ENCODE measurements at places on chromosomes 6 and 20.

DNA sequence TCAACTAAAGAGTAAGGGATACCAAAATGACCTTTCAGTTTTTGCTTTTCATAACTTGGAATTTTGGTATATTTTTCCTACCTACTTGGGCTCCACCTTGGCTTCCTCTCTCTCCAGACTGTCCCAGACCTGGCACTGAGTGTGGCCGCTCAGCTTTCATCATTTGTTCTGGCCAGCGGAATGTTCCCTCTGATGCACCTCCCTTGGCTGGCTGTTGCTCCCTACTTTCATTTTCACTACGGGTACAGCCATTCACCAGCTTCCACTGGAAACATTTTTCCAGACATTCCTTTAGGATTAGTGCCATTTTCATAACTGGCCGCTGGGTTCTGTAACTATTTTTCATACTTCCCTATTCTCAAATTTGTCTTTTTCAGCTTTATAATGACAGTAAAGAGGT is 487.4 kb downstream of the TENT5A start:
- peak; percentile 47 for DNase-seq

GRCh38 chr6:142883011-142883410 is 62.0 kb downstream of the HIVEP2 start:
- DNase-seq: no peak

- no peak for DNase-seq
Observed at GRCh38 chr6:152170313-152170701, 362.8 kb downstream of the ESR1 start.

DNA sequence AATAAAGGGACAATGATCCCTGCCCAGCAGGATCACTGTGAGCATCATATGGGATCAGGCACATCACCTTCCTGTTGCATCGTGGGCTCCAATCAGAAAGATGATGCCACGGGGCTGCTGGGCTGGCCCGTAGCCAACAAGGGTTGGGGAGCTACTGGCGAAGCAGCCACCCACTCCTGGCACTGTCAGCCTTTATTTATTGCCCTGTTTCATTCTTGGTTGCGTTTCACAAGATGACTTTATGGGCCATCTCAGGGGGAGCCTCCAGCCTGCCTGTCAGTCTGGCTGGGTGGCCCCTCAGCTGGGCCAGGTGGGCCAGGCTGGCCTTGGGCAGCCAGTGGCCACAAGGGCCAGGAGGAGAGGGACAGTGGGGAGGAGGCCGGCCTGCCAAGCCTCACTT is 17.3 kb downstream of the VSTM2L start:
- DNase-seq: no peak

- no peak for DNase-seq
Observed at GRCh38 chr6:33696548-33697518, 14.7 kb downstream of the UQCC2 start.

GRCh38 chr6:74578339-74578738 is 627.5 kb downstream of the COL12A1 start:
- no peak for DNase-seq

- DNase-seq: peak; percentile 45
Observed at GRCh38 chr20:59402681-59403080, 102.3 kb downstream of the EDN3 start.

GRCh38 chr20:51492167-51493092 is 50.1 kb downstream of the NFATC2 start:
- DNase-seq: no peak

DNA sequence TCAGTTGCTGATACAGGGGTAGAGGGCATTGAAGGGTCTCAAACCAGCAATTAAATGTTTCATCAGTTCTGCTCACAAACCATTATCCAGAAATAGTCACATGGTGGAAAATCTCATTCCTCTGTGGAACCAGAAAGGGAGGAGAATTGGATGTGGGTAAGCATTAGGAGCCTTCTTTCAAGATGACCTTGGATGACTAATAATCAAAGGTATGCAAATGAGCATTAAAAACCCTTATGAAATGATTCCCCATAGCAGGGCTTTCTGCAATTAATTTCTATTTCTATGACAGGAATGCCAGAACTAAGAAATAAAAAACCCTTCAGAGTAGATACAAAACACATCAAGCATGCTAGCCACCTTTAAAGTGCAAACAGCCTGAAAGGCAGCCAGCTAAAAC is 37.4 kb upstream of the HCRTR2 start:
- DNase-seq: no peak

GRCh38 chr6:30494291-30494861 is 5.1 kb downstream of the HLA-E start:
- no peak for DNase-seq

DNA sequence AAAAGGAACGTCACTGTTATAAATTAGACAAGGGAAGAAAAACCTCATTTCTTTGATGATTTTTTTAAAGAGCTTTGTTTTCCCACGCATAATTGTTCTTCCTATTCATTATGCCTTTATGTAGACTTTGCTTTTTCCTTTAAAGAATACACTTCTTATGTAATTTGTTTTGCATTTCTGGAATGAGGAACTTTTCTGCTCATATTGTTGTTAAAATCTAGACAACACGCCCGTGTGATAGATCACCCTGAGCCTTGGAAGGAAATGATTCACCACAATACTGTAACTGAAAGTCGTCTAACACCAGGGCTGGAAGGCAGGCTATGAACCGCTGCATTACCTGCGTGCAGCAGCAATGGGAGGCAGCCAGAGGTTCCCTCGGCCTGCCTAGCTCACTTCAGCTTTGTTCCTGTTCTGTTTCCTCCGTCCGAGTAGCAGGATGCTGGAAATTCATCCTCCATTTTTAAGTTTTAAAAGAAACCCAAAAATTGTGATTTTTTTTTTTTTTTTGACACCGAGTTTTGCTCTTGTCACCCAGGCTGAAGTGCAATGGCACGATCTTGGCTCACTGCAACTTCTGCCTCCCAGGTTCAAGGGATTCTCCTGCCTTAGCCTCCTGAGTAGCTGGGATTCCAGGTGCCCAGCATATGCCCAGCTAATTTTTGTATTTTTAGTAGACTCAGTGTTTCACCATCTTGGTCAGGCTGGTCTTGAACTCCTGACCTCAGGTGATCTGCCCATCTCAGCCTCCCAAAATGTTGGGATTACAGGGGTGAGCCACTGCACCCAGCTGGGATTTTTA is 49.6 kb upstream of the ZNF217 start:
- peak; percentile 84 for DNase-seq

DNA sequence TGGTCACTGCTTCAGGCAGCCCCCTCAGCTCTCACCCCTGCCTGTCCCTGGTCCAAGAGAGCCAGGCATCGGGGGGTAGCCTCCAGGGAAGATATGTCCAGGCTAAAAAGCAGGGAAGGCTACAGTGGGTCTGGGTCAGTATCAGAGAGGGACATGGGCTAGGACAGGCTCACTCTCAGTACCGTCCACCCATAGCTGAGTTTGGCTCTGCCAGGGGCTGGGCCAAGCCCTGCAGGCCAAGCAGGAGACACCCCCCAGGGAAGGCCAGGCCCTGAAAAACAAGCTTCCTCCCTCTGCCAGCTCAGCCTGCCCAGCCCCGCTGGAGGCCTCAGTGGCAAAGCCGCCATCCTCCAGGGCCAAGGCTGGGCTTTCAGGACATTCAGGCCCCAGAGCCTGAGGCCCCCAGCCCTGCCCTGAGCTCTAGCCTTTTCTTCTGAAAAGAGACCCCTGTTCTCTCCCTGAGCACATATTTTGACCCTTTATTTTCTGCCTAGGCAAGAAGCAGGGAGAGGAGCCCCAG is 28.6 kb upstream of the TGM2 start:
- no peak for DNase-seq

DNA sequence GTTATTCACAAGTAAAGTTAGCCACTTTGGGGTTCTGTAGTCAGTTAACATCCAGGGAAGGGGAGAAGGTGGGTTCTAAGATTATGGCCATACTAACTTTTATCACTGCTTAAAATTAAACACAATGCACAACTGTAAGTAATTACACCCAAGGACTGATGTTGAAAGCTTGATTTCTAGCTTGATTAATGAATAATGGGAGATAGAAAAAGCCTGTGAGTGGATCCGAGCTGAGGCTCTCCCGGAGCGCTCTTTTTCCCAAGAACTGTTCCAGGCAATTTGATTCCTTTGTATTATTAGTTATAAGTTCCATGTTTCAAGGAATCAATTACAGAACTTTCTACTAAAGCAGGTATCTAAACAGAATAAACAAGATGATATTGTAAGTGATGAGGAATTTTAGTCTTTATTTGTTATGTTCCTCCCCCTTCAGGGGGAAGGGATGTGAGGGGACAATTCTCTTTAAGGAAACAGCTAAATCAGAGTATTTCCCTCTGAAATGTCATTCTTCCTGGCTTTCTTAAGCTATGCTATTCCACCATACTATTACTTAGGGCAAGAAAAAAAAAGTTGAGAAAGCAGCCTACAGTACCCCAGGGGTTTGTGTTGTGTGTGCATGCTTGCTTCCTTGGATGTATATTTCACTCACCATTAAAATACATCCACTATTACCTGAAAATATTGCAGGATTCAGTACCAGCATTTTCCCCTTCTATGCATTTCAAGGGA is 3.8 kb downstream of the TSHZ2 start:
- no peak for DNase-seq

DNA sequence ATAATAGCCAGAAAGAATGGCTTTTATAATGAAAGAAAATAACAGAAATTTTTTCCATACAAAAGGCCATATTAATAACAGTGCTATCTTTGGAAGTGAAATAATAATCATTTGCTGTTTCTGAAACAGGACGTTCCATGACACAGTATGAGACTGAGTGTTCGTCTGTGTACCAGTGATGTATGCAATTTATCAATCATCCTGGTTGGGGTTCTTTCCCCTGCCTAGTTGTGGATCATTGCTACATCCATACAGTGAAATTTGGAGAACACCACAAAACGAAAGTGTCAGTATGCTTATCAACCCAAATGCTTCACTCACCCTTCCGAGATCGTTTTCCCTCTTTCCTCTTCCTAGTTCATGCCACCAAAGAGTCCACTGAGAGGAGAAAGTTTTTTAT is 151.4 kb upstream of the PRDM1 start:
- DNase-seq: no peak

GRCh38 chr20:54980103-54980960 is 504.9 kb downstream of the DOK5 start:
- peak; percentile 55 for DNase-seq

DNA sequence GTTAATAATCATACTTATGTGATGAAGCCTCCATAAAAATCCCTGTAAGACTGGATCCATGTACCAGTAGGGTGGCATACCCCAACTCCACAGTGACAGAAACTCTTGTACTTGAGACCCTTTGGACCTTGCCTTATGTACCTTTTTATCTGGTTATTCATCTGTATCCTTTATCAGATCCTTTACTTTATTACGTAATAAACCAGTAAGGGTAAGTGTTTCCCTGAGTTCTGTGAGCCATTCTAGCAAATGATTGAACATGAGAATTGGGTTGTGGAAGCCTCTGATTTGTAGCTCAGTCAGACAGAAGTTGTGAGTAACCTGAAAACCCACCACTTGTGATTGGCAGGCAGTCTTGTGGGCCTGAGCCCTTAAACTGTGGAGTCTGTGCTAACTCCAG is 229.7 kb downstream of the FOXA2 start:
- no peak for DNase-seq

DNA sequence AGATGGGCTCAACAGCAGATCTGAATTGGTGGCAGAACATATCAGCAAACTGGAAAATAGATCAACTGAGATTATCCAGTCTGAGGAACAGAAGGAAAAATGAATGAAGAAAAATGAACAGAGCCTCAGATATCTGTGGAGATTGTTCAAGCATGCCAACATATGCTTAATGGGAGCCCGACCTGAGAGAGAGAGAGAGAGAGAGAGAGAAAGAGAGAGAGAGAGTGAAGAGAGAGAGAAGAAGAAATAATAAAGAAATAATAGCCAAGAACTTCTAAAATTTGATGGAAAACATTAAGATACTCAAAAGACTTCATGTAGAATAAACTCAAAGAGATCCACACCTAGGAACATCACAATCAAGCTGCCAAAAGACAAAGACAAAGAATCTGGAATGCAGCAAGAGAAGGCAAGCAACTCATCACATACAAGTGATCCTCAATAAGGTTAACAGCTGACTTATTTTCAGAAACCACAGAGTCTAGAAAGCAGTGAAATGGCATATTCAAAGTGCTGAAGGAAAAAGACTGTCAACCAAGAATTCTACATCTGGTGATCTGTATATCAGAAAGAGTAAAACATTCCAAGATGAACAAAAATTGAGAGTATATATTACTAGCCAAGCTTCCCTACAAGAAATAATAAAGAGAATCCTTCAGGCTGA is 97.2 kb downstream of the MYLK4 start:
- DNase-seq: no peak

GRCh38 chr6:27866357-27867050 is 45.7 kb downstream of the OR2B2 start:
- no peak for DNase-seq

GRCh38 chr6:11595903-11596302 is 58.4 kb downstream of the TMEM170B start:
- DNase-seq: no peak

- no peak for DNase-seq
Observed at GRCh38 chr20:19498756-19499155, 259.3 kb upstream of the RIN2 start.

DNA sequence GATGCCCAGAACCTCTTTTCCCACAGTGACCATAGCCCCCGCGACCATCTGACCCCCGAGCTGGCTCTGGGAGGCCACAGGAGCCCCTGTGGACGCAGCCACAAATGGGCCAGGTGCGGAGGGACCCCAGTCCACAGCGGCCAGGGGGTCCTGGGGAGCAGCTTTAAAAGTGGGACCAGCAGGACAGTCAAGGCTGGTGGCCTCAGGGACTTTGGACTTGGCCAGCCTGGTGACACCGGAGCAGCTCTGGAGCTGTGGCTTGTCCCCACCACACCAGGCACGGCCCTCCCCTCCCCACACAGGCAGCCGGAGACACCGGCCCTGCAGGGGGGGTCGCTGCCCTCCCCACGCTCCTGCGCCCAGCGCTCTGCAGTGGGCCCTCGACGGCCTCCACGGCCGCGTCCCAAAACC is 3.5 kb downstream of the FNDC11 start:
- DNase-seq: no peak

GRCh38 chr6:42141603-42142117 is 760 bp downstream of the C6orf132 start:
- DNase-seq: no peak

- no peak for DNase-seq
Observed at GRCh38 chr6:74715355-74716085, 490.3 kb downstream of the COL12A1 start.

Measured in urothelium cell line (cell line).